ENCODE measurements at places on chromosomes 13 and 19.
A peak's percentile ranks its signal among the peaks of the same experiment; 100 is the strongest.

- peak; percentile 80 for DNase-seq
Measured at GRCh38 chr13:78022164-78022877, 103.7 kb upstream of the EDNRB start.

- peak; percentile 71 for DNase-seq
Measured at GRCh38 chr13:36918246-36919131, 1.5 kb downstream of the SMAD9 start.

DNA sequence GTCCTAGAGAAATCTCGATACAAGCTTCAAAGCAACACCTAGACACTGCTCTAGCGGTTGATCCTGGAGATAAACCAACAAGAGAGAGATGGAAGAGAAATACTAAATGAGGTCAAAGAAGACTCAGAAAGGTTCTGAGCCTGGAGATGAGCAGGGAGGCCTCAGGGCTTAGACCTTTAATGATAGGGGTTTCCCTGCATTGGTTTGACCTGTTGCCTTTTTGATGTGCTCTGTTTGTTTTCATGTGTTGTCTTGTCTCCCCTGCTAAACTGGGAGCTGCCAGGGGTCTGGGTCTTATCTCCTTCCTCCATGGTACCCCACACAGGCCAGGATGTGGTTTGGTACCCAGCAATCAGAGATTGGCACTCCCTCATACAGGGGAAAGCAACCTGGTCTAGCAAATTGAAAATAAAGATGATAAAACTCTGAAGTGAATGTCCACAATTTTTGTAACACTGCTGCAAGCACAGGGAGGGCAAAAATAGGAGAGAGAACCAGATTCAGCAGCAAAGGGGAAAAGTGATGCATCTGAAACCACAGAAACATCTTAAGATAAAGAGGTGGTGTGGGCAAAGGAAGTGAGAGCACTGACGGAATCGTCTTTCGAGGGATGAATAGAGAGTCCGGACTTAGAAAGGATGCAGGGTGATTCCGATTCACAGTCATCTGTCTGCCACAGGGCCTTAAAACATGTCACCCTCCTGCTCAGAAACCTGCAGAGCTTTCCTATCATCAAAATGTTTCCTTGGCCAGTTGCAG, 3.5 kb downstream of the FFAR2 start:
- no peak for DNase-seq

DNA sequence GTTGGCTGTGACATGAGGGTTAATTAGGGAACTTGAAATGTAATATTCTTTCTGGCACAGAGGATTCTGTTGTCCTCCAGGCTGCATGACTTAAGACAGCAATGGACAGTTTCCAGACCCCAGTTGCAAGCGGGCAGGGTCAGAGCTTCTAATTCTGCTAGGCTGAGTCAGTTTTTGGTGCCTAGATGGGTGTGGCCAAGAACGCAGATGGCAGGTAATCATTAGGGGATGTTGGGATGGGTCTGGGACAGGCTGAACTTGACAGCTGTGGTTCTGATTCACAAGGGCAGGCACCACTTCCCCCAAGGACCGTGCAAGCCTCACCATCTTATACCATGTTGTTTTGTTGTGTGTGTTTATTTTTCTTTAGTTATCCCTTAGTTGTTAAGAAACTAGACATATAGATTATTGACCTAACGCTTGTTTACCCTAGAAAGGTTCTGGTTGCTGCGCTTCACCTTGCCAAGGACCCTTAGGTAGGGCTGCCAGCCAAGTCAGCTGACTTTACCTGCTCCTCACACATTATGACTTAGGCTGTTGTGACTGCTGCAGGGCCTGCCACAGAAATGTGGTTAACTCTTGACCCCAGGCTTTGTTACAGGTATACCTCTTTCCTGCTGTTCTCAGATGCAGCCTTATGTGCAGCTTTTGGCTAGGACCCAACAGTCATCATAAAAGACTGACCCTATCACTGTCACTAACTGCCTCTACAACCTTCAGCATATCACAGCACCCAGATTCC, 117.7 kb upstream of the KLF12 start:
- DNase-seq, result peak; percentile 10

DNA sequence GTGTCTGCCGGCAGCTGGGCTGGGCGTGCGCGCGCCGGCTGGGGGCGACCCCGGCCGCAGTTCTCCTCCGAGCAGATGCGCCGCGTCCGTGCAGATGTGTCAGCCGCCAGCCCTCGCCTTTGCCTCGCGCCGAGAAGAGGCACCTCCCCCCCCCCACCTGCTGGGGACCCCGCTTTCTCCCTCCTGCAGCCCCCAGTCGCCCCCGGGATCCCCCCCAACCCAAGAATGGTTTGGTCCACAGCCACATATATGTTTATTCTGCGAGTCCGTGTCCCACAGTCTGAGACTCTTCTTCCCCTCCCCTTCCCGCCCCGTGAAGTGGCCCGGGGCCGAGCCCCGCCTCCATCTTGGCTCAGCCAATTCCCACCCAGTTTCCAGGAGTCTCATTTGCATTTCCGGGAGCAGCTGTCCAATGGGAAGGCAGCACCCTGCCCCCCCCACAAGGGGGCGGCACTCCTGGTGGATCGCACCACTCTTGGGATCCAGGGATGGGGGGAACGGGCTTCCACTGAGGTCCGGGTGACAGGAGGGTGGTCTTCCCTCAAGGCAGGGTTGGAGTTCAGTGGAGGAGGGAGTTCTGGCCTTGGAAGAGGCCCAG, 8.6 kb downstream of the ISOC2 start:
- peak; percentile 39 for DNase-seq
